Left ventricle myocardium inferior (tissue), 1 donor: ENCODE measurements at places on chromosomes 2 and 18.
A peak's percentile ranks its signal among the peaks of the same experiment; 100 is the strongest.

GRCh38 chr2:174787487-174788205 lies 23.4 kb upstream of the CHRNA1 start:
- H3K36me3 ChIP-seq, result no peaks in the 10 kb centered on the region
- no peak overlapping the region for H3K27ac ChIP-seq
- no peak for DNase-seq
- H3K4me3 ChIP-seq, result no peak overlapping the region
- H3K27me3 ChIP-seq, result no peaks in the 10 kb centered on the region

DNA sequence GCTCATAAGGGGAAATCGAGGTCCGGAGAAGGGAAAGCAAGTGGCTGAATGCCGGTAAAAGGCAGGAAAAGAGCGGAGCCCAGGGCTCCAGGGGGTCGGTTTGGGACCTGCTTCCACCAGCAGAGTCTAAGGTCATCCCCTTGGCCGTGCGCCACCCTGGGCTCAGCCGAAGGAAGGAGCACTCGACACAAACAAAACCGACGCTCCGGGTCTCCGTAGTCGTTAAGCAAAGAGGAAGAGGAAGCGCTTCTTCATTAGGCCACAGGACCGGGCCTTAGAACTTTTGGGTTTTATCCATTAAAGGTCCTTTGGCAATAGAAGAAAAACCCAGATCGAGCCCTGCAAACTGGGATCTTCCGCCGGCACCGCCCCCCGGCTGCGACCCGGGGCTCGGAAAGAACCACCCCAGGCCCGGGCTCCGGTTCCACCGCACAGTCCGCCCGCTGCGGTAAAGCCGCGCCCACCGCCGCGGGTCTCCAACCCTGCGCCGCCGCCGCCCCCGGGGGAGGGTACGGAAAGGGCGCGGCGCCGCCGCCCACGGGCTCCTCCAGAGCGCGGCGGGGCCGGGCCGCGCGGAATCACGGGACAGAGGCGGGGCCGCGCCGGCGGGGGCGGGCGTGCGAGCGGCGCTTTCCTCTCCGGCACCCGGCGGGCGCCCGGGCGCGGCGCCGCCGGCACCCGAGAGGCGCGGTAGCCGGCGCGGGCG lies at the start of gene TTL:
Gene TTL, plus strand, starts transcription at position 629 of the 706 bp plus-strand sequence. CDS start 189 bp downstream, outside the sequence.
- H3K4me1 ChIP-seq, result peaks cover 47% of the 10 kb centered on the region
- H3K27ac ChIP-seq, result peak within 1 kb of the TSS; percentile 94
- DNase-seq, result peak; percentile 84
- peak within 1 kb of the TSS; percentile 88 for H3K4me3 ChIP-seq
- H3K27me3 ChIP-seq, result no peaks in the 10 kb centered on the region

DNA sequence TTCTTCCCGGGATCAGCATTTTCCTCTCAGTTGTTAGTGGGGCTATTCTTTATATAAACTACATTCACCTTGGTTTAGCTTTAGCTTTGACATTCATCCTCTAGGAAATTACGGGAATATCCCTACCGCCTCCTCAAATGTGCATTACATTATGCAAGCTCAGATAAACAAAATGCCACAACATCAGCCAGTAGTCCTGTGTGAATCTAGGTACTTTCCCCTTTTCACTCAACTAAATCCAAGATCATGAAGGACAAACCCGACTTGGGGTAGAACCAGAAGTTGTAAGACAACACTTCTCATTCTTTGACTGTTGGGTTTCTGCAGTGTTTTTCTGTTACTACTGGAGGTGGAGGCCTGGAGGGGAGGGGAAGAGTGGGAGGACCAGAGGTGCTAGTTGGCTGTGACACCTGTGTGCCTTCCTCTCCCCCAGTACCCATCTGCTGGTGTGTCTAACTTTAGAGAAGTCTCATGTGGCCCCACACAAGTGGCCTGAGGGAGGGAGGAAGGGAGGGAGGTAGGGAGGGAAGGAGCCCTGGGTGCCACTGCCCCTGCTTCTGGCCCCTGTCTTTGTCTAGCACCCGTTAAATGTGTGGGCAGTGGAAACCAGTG lies 84.8 kb upstream of the BCL2L11 start:
- H3K4me3 ChIP-seq, result no peak overlapping the region
- peaks cover 20% of the 10 kb centered on the region for H3K27me3 ChIP-seq
- peaks cover 26% of the 10 kb centered on the region for H3K4me1 ChIP-seq
- DNase-seq, result no peak
- H3K27ac ChIP-seq, result no peak overlapping the region
- no peaks in the 10 kb centered on the region for H3K36me3 ChIP-seq

DNA sequence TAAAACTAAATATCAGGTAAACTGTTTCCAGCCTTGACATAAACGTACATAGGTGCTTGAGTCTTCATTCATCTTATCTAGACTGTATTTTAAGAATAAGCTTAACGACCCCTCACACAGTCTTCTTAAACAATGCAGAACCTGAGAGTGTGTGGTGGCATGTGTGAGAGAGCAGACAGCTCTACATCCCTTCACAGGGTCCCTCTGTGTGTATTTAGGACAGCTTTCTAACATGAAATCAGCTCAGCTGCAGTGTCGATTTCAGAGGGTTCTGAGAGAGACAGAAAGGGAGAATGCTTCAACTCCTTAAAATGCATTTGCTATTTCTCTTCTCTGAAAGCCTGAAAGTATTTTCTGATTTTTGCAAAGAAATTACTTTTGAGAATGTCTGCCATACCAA lies 185.2 kb downstream of the GRB14 start:
- no peak overlapping the region for H3K4me3 ChIP-seq
- H3K36me3 ChIP-seq, result no peaks in the 10 kb centered on the region
- peaks cover 4% of the 10 kb centered on the region for H3K27me3 ChIP-seq
- no peak overlapping the region for H3K27ac ChIP-seq
- no peaks in the 10 kb centered on the region for H3K4me1 ChIP-seq

DNA sequence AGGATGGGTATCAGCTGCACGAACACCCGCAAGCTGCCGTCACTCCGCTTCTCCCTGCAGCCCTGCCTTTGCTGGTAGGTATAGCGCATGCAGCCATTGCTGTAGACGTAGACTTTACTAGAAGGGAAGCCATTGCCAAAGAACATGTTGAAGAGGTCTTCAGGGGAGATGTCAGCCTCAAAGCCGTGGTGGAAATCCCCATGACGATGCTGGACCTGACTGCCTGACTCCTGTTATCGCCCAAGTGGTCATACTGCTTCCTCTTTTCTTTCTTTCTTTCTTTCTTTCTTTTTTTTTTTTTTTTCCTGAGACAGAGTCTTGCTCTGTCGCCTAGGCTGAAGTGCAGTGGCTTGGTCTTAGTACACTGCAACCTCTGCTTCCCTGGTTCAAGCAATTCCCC lies 68.7 kb upstream of the SPRED2 start:
- DNase-seq, result no peak
- H3K4me1 ChIP-seq, result peaks cover 4% of the 10 kb centered on the region
- H3K4me3 ChIP-seq, result no peak overlapping the region

GRCh38 chr18:47075098-47075883 lies 39.9 kb upstream of the ELOA2 start:
- no peak overlapping the region for H3K4me3 ChIP-seq
- H3K36me3 ChIP-seq, result no peaks in the 10 kb centered on the region
- H3K27ac ChIP-seq, result no peak overlapping the region
- H3K27me3 ChIP-seq, result no peaks in the 10 kb centered on the region
- DNase-seq, result no peak

- H3K36me3 ChIP-seq, result no peaks in the 10 kb centered on the region
- no peak for DNase-seq
- no peak overlapping the region for H3K4me3 ChIP-seq
- H3K27ac ChIP-seq, result no peak overlapping the region
Measured at GRCh38 chr2:88865801-88866371, 174.4 kb downstream of the RPIA start.

DNA sequence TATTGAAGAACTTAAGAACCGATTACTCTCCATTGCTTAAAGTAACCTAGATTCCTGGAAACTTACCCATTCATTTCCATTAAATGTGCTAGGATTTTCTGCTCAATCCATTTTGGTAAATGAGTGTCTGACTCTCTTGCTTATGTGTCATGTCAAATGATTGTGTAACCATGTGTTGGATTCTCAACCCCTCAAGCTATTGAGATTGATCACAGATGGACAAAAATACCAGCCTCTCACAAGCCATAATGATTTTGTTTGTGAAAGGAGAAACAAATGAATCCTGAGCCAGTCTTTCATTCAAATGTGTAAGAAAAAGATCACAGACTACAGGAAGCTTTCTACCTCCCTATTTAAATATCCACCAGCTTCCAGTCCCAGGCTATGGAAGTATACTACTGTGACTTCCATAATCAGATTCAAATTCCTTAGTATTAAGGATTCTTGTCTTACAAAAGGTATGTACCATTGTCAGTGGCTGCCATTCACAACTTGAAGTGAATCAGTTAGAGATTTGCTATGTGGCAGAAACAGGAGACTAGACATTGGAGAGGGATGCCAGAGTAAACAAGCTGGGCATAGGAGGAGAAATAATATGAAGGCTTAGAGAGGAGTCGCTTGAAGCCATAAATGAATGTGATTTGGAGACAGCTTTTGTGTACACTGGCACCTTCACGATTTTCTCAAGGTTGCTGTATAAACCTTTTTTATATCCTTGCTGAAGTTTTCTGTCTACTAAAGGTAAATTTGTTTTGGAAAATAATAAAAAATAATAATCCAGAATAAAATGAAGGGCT lies 498.5 kb upstream of the SETBP1 start:
- H3K27ac ChIP-seq, result no peak overlapping the region
- no peak overlapping the region for H3K4me3 ChIP-seq
- no peaks in the 10 kb centered on the region for H3K27me3 ChIP-seq
- no peaks in the 10 kb centered on the region for H3K4me1 ChIP-seq

DNA sequence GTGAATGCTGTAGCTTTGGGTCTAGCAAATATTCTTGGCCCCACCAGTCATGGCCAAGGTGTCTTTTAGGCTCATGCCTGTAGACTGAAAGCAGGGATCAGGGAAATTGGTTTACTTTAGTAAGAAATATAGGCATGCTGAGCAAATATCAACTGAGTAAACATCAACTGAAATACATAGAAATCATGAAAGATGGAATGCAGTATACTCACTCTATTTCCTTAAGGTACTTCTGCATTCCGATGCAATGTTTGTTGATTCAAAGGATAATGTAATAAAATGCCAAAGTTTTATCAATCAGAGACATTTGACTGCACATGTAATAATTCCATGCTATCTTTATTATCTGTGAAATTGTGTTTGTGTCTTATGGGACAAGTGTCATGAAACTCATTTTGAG lies 19.6 kb upstream of the IL1R1 start:
- peaks cover 9% of the 10 kb centered on the region for H3K4me1 ChIP-seq
- H3K27ac ChIP-seq, result peak overlapping the region; percentile 53
- DNase-seq, result no peak
- H3K27me3 ChIP-seq, result no peaks in the 10 kb centered on the region

GRCh38 chr2:241983571-241984270 lies 114.2 kb downstream of the RTP5 start:
- H3K27me3 ChIP-seq, result peaks cover 10% of the 10 kb centered on the region
- no peak overlapping the region for H3K27ac ChIP-seq
- H3K4me3 ChIP-seq, result no peak overlapping the region
- no peak for DNase-seq
- no peaks in the 10 kb centered on the region for H3K4me1 ChIP-seq
- no peaks in the 10 kb centered on the region for H3K36me3 ChIP-seq

DNA sequence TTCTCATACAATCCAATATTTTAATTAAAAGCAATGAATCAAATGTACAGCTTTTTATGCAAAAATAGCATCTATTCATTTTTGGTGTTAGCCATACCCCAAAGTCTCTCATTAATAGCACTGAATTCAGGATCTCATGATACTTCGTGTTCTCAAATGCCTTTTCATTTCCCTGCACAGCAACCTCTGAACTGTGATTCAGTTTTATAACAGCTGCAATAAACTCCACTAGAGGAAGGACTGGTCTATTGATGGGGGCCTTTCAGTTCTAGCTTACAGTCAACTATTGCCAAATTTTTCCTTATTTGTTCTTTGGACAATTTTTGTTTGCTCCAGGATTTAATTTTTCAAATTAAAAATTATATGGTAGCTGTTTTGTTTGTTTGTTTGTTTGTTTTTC lies 4.8 kb upstream of the TMEM87B start:
- H3K4me3 ChIP-seq, result no peak overlapping the region
- no peaks in the 10 kb centered on the region for H3K27me3 ChIP-seq
- no peaks in the 10 kb centered on the region for H3K36me3 ChIP-seq
- DNase-seq, result no peak
- H3K4me1 ChIP-seq, result peaks cover 30% of the 10 kb centered on the region

GRCh38 chr2:76953733-76954347 lies 568.3 kb downstream of the LRRTM4 start:
- no peak overlapping the region for H3K27ac ChIP-seq
- no peaks in the 10 kb centered on the region for H3K36me3 ChIP-seq
- no peak overlapping the region for H3K4me3 ChIP-seq
- no peaks in the 10 kb centered on the region for H3K27me3 ChIP-seq
- DNase-seq, result no peak

DNA sequence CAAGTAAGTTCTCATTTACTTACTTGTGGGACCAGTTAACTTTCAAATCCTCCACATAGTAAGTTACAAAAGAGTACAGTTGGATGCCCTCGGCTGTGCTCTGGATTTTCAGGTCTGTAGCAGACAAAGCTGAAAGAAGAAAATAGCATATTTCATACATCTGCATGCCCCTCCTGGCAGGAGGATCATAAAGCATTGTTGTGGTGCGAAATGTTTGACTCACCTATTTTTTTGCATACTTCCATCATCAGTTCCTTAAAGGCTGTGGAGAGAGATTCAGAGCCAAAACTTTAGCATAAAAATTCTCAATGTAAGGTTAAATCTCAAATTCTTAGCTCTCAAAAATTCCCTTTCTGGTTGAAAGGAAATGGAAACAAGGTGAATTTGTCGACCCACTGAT lies 70.8 kb upstream of the LPIN2 start:
- no peak overlapping the region for H3K4me3 ChIP-seq

- H3K27me3 ChIP-seq, result no peaks in the 10 kb centered on the region
- DNase-seq, result no peak
- H3K4me1 ChIP-seq, result no peaks in the 10 kb centered on the region
- H3K36me3 ChIP-seq, result no peaks in the 10 kb centered on the region
Measured at GRCh38 chr2:174717273-174717672, 47.0 kb downstream of the CHRNA1 start.

DNA sequence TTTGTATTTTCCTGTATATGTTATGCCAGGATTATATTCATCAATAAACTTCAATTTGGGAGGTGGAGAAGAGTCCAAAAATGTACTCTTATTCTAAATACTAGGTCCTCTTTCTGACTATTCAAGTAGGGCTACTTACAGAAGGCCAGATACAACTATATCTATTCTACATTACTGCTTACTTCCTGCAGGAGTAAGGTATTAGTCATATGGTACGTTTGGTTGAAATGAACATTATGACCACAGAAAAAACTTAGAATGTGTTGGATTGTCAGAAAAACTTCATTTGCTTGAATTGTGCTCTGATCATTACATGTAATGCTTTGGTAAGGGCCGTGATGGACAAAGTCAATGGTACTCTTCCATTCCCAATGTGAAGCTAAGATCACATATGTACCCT lies 35.0 kb downstream of the STAT4 start:
- H3K36me3 ChIP-seq, result no peaks in the 10 kb centered on the region
- no peak overlapping the region for H3K27ac ChIP-seq
- DNase-seq, result no peak
- H3K27me3 ChIP-seq, result no peaks in the 10 kb centered on the region

DNA sequence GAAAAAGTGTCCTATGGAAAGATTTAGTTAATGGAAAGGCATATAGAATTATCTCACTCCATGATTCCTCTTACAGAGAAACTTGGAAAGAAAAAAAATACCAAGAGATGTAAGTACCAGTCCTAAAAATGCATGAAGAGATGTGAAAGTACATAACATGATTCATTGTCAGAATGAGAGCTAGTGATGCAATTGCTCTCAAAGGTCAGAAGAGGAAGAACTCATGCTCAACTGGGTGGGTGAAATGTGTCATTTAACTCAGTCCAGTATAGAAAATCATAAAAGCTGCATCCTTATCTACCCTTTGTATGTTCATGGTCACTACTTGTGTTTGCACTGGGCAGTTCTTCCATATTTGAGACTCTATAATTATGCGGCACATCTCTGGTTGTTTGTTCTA lies 300.0 kb upstream of the PIK3C3 start:
- DNase-seq, result no peak
- H3K4me1 ChIP-seq, result no peaks in the 10 kb centered on the region
- H3K27ac ChIP-seq, result no peak overlapping the region
- no peak overlapping the region for H3K4me3 ChIP-seq
- no peaks in the 10 kb centered on the region for H3K27me3 ChIP-seq
- no peaks in the 10 kb centered on the region for H3K36me3 ChIP-seq
